ENCODE measurements at places on chromosomes 12 and 14.

DNA sequence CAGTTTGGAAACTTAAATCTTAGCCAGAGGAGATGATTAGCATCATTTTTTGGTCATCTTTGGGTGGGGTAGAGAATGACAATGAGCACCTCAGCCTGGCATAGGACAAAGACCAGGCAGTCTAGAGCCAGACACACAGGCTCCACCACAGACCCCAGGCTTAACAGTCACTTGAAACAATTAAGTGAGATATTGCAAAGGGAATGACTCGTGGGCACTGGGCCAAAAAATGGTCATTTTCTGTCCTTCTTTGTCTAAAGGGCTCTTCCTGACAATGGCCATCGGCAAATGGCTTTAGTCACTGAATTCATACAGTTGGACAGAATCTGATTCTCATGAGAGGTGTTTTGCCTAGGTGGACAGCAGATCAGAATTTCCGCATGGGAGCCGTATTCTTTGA is 78.0 kb upstream of the DICER1 start:
- no peak for DNase-seq

- DNase-seq: no peak
Measured at GRCh38 chr12:59431266-59431665, 164.6 kb upstream of the SLC16A7 start.

- no peak for DNase-seq
Measured at GRCh38 chr14:102828151-102828550, 50.9 kb downstream of the TRAF3 start.

GRCh38 chr14:34614638-34615037 is 15.3 kb downstream of the SNX6 start:
- DNase-seq: no peak

GRCh38 chr12:5796171-5796958 is 148.7 kb downstream of the ANO2 start:
- no peak for DNase-seq

DNA sequence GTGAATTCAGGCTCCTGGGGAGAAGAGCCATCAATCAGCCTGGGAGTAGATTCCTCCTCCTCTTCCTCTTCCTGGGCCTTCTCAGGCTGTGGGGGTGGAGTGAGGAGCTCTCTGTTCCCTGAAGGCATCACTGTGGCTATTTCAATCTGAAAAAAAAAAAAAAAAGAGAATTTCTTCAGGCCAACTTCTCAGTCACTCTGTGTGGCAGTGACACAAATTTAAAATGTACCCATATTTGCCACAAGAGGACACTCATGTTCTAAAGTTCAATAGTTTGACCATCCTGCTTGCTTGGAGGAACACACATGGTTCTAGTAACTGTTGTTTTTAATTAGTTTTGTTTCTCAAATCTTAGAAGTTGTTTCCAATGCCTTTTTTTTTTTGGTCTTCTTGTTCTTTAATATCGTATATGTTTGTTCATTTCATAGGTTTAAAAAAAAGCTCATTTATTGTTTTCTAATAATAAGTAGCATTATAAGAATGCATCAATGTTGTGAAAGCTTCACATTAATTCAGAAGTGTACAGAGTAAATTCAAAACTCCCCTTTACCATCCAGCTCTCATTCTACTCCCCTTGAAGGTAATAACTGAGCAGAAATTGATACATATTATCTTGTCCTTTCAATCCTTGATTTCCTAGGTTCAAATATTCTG is 23.3 kb upstream of the CCER1 start:
- DNase-seq: peak; percentile 57

DNA sequence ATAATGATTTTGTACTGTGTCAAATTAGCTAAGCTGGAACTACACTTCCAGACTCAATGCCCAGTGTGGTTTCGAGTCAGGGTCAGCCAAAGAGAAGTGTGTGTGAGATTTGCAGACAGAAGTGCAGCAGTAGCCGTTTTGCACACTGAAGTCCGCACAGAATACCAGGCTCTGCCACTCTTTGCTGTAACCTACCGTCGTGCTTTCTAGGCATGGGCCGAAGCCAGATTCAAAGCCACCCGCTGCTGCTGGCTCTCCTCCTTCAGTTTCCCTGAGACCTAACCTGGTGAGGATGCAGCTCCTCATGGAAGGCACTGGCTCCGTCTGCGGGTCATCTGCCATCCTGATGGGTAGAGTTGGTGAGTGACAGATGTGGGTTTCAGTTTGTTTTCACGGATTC is 48.8 kb downstream of the LRTM2 start:
- DNase-seq: no peak

All from renal pelvis (tissue), 12 donors.